CD8-positive, alpha-beta memory T cell (primary cell): ENCODE measurements at places on chromosomes 3 and 15. TPM values are rescaled to one million over a fixed set of nuclear protein-coding genes. Genes with fewer than 3 reads are reported as not detected.

Gene FSTL1
- 0.53 TPM for total RNA-seq

Gene CLRN1
- not detected for total RNA-seq

DNA sequence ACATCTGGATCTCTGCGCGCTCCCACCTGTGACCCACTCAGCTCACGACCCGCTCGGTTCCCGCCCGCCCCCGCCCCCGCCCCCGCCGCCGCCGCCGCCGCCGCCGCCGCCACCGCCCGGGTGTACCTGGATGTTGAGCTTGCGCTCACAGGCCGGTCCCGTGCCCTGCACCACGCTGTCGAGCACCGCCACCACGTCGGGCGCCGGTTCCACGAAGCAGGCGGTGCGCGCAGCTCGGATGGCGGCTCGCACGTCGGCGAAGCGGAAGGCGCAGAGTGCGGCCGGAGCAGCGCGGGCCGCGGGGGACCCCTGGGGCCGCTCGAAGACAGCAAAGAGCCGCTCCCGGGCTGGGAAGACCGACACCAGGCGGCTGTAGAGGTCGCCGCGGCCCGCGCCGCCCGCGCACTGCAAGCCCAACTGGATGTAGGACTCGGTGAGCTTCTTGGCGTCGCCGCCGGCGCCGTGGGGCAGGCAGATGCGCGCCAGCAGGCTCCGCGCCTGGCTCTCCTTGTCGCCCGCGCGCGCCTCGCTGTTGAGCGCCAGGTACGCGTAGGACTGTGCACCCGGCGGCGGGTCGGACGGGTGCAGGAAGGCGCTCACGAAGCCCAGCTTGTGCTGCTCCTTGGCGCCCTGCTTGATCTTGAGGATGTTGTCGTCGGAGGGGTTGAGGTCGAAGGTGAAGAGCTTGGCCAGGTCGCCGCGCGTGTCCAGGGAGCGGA is 1.1 kb downstream of the PLXND1 start:
- peak; percentile 68 for DNase-seq

DNA sequence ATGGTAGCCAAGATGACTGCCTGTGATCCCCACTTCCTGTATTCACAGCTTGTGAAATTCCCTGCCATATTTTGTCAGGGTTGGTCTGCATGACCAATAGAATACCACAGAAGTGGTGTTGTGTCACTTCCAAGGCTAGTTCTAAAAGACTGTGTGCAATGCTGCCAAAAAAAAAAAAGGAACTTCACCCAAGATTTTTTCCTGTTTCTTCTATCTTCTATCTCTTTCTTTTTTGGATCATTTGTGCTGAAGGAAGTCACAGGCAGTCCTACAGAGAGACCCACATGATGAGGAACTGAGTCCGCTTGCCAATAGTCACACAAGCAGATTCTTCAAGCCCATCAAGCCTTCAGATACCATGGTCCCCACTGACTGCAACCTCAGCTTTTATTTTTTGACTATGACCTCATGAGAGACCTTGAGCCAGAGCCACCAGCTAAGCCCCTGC is 18.1 kb upstream of the RAF1 start:
- no peak for DNase-seq

Gene TRIM71
- 0.07 TPM for total RNA-seq

GRCh38 chr15:93289941-93290617 is 201.1 kb upstream of the RGMA start:
- DNase-seq: no peak

Gene CHRNB4
- total RNA-seq: not detected

DNA sequence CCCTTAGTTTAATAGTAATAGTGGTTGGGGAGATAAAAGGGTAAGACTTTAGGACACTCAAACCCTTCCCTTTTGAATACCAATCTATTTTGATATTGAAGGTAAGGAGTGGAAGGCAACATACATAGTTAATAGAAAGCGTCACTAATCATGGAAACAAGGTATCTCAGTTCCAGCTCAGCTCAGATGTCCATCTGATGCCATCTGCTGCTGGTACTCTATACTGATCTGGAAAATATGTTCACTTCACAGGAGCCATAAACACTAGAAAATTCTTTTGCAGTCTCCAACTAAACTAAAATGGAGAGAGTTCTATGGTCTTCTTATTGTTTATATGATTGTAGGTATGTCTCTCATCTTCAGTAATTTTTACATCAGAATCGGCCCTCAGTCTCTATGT is 1777.1 kb downstream of the OTOL1 start:
- DNase-seq: no peak

DNA sequence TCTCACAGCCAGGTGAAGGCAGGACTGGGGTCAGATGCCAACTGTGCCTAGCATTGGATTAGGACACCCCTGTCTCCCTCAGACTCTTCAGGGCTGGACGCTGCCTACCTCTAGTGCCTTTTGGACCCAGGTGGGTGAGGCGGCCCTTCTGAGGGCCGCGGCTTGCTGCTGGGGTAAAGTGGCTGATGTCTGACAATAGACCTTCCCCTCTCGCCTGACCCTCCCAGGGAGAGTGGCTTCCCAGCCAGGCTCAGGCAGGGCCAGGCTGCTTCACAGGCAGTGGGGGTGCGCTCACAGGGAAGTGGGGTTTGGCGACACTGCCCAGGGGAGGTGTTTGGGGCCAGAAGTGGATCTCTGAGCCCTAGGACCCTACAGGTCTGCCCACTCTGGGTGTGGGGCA is 43.3 kb upstream of the C15orf39 start:
- no peak for DNase-seq

DNA sequence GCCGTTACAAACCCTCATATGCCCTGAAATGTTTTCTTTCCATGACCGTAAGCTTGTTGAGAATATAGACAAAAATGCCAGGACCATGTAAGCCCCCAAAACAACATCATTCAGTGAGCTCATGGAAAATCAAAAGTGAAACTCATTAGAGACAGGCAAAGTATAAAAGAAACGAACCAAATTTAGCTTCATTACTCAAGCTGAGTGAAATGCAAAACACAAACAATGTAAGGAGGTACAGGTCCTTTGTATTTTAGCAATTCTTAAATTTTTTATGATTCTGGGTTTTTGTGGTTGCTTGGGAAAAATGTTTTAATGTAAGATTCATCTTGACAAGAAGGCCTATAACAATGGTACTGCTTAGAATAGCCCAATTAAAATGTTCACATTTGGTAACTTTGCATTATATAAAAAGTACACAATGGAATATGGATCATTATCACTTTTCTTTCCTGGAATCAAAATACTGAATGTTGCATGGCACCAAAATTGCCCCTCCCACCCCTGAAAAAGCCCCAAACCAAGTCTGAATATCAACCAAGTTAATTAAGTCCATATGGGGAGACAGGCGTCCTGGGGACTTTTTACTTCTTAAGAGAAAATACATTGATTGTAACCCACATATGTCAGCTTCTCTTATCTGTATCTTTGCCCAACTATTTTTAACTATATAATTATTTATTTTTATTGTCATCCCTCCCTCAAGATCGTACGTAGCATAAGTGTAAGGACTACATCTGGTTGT is 247.7 kb upstream of the CDIN1 start:
- DNase-seq: no peak

Gene CKMT1B
- not detected for total RNA-seq

GRCh38 chr3:64342940-64343688 is 117.8 kb upstream of the PRICKLE2 start:
- no peak for DNase-seq

DNA sequence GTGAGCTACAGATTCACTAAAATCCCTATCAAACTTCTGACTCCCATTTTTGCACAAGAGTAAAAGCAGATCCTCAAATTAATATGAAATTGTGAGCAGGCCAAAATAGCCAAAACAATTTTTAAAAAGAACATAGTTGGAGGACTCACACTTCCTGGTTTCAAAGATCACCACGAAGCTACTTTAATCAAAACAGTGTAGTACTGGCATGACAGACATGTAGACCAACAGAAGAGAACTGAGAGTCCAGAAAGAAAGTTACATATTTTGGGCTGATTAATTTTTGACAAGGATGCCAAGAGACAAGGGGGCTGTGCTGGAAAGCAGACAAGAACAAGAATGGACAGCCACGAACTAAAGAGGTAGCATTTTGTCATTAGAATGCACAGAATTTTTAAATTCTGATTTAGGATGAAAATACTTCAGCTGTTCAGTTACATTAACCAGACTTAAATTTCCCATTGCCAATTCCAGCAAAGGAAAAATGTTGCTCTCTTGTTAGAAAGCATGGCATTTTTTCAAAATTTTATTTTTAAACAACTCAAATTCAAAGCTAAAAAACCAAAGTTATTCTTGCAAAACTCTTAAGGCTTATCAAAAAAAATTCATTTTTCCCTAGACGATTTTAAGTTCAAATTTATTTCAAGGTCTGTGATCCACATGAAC is 14.0 kb downstream of the RYK start:
- DNase-seq: no peak

DNA sequence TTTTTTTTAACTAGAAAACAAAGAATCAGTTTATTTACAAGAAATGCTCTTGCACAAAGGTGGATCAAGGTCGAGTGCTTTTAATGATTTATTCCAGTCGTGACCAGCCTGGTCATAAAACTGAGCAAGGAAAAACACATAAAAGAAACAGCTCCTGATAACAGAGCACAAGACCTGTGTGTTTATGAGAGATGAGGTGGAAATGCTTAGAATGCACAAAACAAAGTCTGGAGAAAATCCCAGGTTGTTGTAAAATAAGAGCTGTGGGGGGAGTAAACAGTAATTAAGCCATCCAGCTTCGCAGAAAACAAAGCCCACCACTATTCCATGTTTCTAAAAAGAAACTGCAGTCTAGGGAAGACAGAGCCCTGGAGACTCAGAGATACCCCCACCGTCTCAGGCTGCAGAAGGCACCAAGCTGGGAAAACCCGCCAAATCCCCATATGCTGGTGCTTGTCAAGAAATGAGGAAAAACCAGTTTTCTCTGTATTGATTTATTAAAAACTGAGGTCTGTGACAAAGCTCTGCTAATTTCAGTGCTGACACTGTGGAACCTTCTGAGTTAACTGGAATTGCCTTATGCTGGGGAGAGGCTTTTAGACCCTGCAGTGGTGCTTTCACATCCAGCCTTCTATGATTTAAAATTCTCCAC is 139.3 kb downstream of the ADAMTS17 start:
- no peak for DNase-seq
